Mucosa of gallbladder (tissue), 1 donor: ENCODE measurements at places on chromosomes 3 and 15. TPM values are rescaled to one million over a fixed set of nuclear protein-coding genes. Genes with fewer than 3 reads are reported as not detected.

DNA sequence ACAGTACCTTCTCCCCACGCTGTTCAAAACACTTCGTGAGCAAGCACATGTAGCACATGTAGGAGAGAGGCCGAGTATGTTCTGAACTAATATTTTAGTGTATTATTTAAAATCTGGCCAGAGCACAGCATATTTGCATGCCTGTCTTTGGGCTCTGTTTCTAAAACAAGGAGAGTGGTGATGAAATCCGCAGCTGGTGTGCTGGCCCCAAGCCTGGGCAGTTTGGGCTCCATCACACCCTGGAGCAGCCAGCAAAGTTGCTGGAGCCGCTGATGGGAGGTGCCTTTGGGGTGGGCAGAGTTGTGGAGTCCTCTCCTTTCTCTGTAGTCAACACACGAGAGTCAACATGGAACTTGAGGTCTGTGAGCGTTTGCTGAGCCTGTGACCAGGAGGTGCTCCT, 116.6 kb downstream of the SLCO3A1 start:
- peak; percentile 61 for DNase-seq

Gene FSIP1
- total RNA-seq: 0.81 TPM

DNA sequence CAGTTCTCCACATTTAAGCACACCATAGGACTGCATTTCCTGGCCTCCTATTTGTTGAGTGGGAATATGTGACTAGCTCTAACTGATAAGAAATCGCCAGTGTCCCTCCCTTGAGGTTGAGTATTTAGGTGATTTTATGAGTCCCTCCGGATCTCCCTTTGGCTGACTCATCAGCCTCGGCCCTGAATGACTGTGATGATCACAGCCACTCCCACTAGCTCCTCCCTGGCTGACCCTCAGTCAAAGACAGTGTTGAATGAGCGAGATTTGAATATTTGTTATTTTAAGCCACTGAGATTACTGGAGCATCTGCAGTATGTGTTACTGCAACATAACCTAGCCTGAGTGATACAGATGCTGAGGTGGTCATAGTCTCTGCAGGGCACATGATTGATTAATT, 515.3 kb downstream of the EPHB1 start:
- DNase-seq: no peak

- DNase-seq: no peak
Observed at GRCh38 chr15:31346367-31347066, 19.9 kb downstream of the KLF13 start.

Gene PLA1A
- total RNA-seq: 1.6 TPM
